ENCODE measurements at places on chromosomes 4 and X.

- no peak for DNase-seq
Observed at GRCh38 chr4:186445040-186445439, 110.3 kb downstream of the MTNR1A start.

- DNase-seq, result no peak
Observed at GRCh38 chrX:40094900-40095582, 2.7 kb downstream of the BCOR start.

- DNase-seq, result no peak
Observed at GRCh38 chr4:126850286-126850685, 782.5 kb upstream of the INTU start.

- DNase-seq, result peak; percentile 43
Observed at GRCh38 chr4:153573881-153574802, 108.0 kb downstream of the TMEM131L start.

DNA sequence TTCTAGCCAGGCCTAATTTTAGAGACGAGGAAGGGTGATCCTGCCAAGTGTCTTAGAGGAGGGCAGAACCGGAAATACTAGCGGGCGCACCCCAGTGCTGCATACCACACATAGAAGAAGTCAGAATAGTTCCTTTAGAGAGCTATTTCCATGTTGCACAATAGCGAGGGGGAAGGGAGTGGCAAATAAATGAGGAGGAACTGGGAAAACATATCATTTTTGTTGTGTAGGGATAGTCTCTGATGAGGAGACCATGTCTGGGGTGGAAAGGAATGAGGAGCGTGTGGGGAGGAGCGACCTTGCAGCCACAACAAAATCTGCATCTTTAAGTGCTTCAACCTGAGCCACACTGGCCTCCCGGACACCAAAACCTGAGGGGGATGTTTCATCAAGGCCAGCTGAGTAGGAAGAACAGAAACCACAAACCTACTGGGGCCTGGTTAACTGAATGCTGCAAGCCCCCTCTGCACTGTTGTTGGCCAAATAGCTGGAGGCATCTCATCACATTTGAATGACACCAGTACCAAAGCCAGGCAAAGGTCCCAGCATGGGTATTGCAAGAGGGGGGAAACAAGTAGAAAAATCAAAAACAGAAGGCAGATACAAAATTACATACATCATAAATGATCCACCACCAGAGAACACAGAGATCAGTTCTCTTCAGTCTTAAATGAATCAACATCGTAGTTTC, 26.7 kb upstream of the C1QTNF7 start:
- no peak for DNase-seq

- peak; percentile 18 for DNase-seq
Observed at GRCh38 chr4:152255437-152255836, 280.5 kb downstream of the FBXW7 start.

DNA sequence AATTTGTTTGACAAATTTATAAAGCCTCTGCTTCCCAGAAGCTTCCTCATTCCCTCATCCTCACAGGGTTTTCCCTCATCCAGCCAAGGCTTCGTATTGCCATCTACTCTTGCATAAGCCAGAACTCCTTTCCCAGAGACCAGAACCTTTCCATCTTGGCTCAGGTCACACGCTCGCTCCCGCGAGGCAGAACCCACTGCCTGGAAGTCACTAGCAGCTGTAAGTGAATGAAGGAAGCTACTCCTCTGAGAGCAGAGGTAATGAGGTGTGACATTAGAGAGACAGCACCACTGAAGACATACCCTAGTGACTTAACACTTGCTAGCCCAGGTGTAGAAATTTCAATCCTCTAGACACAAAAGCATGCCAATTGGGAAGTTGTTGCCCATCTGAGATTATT, 52.5 kb downstream of the LHFPL1 start:
- no peak for DNase-seq

- no peak for DNase-seq
Observed at GRCh38 chr4:105605493-105605892, 53.1 kb downstream of the ARHGEF38 start.

DNA sequence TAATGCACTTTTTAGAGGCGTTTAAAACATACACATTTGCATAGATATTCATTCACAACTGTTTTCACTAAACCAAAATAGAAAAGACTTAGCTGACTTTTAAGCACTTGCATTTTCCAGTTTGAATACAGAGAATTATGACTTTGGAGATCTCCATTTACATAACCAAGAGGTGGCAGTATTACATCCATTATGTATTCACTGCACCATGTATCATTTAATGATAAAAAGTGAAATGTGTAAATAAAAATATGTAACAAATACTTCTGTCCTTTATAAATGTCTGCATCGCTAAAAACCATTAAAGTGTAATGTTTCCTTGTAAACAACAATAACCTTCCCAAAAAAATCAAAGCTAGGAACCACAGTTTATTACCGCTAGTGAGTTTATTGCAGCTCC, 413.2 kb downstream of the FGF13 start:
- DNase-seq, result no peak

DNA sequence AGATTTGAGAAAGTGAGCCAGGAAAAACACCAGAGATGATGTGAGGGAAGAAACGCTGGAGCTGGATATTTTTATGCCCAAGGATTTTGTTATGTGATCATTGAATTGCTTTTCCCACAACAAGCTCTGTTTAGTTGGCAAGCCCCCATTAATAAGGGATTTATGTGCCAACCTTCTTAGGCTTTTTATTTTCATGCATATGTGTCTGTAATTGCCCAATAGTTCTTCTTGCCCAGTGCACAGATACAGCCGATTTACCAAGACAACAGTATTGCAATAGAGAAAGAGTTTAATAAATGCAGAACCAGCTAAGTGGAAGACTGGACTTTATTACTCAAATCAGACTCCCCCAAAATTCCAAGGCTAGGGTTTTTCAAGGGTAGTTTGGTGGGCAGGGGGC, 57.7 kb downstream of the TRIM2 start:
- no peak for DNase-seq

GRCh38 chr4:151165205-151166000, 66.0 kb downstream of the RPS3A start:
- DNase-seq, result no peak

DNA sequence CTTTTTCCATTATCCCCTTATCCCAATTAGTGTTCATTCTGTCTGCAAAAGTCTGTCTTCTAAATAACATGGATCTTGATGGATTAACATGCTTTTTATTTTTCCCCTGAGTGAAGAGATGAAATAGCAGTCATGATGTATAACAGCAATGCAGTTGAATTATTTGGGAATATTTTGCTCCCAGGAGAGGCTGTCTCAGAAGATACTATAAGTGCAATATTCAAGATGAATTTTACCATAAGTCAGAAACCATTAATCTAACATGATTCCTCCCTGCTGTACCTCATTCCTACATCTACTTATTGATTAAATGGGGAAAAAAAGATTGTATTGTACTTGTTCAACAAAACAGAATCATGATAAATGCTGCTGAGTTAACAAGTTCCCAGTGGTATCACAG, 233.2 kb upstream of the KCNIP4 start:
- DNase-seq, result no peak

- no peak for DNase-seq
Observed at GRCh38 chrX:2336181-2336580, 164.6 kb downstream of the DHRSX start.

- no peak for DNase-seq
Observed at GRCh38 chr4:148776941-148777340, 334.7 kb upstream of the NR3C2 start.

All from activated CD8-positive, alpha-beta memory T cell treated with anti-CD3 and anti-CD28 coated beads for 1 hour (primary cell).